ENCODE measurements at places on chromosomes 11 and 22.

DNA sequence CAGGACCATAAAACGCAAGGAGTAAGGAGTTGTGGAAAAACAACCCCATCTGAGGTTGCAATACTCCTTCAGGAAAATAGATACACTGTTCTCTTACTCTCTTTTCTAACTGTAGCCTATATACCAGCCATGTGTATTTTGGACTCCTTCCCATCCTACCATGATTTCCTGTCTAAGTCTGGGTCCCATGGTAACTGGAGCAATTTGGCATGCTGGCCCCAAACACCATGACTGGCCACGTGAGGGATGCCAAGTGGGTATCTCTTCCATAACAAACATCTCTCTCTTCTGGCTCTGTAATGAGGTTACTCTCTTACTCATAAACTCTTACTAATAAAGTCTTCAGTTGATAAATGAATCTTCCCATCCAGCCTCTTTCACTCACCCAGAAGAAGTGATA lies 26.5 kb downstream of the ABTB2 start:
- peak; percentile 57 for DNase-seq

DNA sequence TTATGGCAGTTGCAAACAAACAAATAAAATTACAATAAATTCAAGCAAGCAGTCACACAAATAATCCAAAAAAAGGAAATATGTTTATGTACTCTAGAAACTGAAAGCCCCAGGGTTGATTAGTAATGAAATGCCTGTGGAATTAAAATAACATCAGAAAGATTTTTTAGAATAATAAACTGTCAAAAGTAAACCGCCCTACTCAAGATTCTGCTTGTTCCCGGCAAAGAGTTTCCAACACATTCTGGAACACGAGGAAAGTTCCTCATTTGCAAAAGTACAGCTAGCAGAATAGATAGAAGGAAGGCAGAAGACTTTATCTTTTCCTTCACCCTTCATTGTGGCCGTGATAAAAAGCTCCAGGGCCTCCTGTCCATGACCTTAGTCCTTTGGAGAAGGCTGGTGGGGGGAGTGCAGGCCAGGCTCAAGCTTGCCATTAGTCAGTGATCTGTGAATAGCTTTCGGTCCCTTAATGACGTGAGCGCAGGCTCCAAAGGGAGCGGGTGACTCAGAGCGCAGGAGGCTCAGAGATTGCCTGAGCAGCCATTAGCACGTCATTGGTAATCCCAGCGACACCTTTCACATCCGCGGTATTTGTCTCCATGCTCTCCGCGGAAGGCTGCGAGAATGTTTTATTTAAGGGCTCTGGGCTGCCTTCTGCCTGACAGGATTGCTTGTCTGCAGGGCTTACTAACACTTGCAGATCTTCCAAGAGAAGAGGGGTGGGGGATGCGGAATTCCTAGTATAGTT lies 458.3 kb downstream of the METTL15 start:
- DNase-seq: peak; percentile 71

- no peak for DNase-seq
Observed at GRCh38 chr22:43053176-43053575, 36.0 kb downstream of the TTLL1 start.

DNA sequence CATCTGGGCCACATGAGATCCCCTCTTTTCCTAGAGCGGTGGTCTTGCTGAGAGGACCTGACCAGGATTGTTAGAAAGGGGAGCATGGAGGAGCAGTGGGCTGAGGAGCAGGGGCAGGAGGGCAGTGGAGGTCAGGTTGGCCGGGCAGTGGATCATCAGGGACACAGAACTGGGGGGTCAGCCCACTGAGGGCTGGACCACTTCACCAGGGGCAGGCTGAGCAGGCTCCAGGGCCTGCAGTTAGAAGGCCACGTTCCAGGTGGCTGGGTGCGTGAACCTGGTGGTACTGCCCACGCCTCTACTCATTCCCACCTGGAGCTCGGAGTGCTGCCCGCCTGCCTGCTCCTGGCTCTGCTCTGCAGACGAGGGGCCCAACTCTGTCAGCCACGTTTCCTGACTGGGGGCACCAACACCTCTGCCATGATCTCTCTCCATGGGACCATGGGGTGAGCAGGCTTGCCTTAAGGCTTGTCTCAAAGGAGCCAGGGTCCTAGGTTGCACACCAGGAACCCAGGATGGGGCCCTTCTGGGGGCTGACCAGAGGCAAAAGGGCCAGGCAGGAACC lies 9.7 kb downstream of the MRGPRF start:
- no peak for DNase-seq

DNA sequence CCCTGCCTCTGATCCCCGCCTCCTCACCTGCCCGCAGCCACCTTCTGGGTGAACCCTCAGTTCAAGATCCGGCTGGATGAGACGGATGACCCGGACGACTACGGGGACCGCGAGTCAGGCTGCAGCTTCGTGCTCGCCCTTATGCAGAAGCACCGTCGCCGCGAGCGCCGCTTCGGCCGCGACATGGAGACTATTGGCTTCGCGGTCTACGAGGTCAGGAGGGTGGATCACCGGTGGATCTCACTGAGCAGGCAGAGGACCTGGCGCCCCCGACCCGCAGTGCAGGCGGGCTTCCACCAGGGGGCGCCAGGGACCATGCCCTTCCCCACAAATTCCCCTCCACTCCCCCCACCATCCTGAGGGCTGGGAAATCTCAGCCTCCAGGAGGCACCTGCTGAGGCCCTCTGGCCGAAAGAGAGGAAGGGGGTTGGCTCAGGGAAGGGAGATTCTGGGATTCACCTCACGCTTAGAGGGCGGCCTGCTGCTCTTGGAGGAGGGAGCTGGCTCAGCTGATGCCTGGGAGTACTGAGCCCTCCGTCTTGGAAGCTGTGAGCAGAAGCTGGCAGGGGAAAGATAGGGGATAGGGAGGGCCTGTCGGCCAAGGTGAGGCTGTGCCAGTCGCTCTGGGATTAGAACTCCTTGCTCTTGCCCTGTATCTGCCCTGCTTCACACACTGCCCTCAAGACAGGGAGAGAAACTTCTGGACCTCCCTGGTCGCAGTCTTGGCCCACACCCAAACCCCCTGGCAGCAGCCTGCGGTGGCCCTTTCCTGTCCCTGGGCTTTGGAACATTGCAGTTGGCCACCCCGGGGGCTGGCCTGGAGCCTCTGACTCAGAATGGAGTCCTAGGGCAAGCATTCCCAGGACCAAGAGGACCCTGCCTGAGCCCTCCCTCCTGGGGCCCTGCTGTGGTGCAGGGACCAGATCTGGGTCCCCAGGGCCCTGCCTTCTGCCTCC lies 23.2 kb downstream of the CAPN1 start:
- DNase-seq: no peak

DNA sequence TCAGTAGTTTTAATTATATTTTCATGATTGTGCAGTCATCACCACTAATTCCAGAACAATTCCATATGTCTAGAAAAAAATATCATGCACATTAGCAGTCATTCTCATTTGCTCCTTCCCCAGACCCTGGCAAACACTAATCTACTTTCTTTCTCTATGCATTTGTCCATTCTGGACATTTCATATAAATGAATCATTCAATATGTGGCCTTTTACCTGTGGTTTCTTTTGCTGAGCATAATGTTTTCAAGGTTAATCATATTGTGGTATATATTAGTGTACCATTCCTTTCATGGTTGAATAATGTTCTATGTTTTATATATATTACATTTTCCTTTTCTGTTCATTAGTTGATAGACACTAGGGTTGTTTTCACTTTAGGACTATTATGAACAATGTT lies 811.1 kb upstream of the RAG2 start:
- no peak for DNase-seq

GRCh38 chr22:35555483-35555890 lies 14.9 kb downstream of the RASD2 start:
- DNase-seq: no peak

- DNase-seq: no peak
Observed at GRCh38 chr11:107050121-107050520, 31.8 kb upstream of the GUCY1A2 start.

DNA sequence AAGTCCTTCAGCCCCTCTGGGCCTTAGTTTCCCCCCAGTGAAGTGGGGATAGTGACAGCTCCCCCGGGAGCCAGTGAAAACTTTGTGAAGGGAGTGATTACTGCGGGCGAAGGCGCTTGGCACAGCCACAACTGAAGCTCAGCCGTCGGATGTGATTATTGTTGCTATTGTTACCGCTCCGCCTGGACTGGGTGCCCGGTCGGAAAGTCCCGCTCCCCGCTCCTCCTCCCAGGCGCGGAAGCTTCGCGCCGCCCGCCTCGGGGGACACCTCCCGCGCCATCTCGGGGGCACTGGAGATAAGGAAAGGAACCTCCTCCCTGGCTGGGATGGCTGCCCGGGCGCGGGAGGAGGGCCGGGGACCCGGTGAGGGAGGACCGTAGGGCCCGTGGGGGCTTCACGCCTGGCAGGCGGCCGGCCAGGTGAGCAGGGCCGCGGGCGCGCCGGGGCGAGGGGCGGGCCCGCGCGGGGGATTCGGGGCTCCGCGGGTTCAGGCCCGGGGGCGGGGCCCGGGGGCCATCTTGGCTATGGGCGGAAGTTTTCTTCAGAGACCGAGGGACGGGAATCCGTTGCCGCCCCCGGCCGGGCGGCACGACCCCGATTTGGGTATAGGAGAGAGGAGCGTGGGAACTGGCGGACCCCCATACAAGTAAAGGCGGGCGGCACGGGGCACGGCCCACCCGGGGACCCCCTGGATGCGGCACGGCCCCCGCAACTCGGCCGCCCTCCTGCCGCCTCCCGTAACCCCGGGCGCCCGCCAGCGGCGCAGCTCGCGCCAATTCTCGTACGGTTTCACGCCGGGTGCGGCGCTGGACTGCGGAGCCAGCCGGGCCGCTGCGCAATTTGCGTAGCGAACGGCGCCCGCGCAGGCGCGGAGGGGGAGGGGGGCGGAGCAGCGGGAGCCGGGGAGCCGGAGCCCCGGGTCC lies at the start of gene GPR137:
Gene GPR137 (plus strand): TSS at position 887 of the 923 bp plus-strand sequence. CDS start 677 bp downstream, outside the sequence.
- DNase-seq: peak; percentile 91

GRCh38 chr22:44523981-44524759 lies 26.1 kb upstream of the RTL6 start:
- DNase-seq: peak; percentile 14

GRCh38 chr11:34366522-34366921 lies 8.7 kb upstream of the ABTB2 start:
- DNase-seq: no peak

GRCh38 chr22:46262449-46263215 lies 511 bp downstream of the PKDREJ start:
- peak; percentile 55 for DNase-seq

- DNase-seq: no peak
Observed at GRCh38 chr11:114077482-114078305, 18.2 kb downstream of the ZBTB16 start.

- no peak for DNase-seq
Observed at GRCh38 chr11:75264971-75265370, 24.4 kb downstream of the TPBGL start.

GRCh38 chr22:49768951-49769690 lies 58.6 kb downstream of the BRD1 start:
- DNase-seq: peak; percentile 76

GRCh38 chr11:64235437-64236161 lies 1.2 kb downstream of the VEGFB start:
- DNase-seq: no peak

DNA sequence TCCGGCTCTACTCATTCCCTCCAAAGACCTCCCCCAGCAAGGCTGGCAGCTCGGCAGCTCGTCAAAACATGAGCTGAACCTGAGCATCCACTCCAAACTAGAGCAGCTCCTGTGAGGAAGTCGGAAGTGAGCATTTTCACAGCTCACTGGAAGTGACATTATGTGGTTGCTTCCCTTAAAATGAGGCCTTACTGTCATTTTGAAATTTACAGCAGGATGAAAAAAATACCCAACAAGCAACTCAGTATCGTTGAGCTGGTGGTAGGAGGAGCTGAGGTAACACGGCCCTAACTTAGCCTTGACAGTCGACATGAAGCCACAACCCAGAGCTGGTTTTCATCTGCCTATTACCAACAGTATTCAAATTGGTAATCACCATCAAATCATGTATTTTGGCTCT lies 38.0 kb upstream of the ARFGAP3 start:
- no peak for DNase-seq

- no peak for DNase-seq
Observed at GRCh38 chr11:93718057-93718563, 23.2 kb downstream of the TAF1D start.

DNA sequence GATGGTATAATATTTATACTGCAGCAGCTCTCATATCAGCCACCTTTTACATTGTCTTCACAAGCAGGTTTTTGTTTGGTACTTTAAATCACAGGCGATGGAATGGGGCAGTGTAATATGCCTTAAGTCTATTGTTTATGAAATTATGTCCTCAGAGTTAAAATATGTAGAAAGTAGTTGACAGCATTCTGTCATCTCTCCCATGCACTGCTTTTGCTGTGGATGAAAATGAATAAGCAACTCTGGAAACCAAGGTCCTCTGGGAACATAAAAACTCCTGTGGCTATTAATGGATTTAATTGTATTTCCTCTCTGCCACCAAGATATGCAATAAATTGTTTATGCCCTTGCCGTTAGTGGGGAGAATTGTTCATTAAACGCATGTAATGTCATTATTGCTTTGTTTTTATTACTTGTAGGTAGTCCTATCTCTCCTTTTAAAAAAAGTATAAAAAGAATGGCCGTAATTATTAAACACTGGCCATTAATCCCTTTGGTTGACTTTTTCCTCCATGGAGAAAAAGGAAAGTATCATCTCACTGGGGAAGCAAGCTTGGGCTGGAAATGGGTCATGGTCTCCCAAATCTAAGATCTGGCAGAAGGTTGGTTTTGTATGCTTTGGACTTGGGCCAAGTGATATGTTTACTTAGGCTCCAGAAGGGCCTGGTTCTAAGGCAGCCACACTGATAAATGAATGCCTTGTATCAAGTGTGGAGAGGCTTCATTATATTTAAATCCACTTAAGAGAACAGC lies 13.1 kb downstream of the PACS1 start:
- DNase-seq: no peak

DNA sequence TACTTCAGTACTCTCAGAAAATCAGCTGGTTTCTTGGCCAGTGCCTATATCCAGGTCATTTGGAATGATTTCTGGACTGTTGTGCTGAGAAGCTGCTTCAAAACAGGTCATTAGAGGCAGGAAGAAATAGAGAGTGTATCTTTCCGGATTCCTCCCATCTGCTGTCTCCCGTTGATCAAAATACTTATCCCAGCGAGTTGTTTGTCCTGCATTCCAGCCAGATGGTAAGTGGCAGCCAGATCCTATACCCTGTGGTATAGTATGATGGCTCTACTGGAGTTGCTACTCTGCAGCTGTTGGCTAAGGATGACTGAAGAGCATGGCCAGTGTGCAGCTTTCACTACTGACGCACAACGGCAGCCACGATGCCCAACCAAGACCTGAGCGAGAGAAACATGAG lies 560.9 kb upstream of the ANO5 start:
- peak; percentile 20 for DNase-seq

GRCh38 chr11:9982796-9983579 lies 311.0 kb downstream of the SBF2 start:
- no peak for DNase-seq

GRCh38 chr22:27800250-27801201 lies 1.0 kb downstream of the MN1 start:
- no peak for DNase-seq

GRCh38 chr11:3894128-3894731 lies 38.8 kb downstream of the STIM1 start:
- peak; percentile 71 for DNase-seq

DNA sequence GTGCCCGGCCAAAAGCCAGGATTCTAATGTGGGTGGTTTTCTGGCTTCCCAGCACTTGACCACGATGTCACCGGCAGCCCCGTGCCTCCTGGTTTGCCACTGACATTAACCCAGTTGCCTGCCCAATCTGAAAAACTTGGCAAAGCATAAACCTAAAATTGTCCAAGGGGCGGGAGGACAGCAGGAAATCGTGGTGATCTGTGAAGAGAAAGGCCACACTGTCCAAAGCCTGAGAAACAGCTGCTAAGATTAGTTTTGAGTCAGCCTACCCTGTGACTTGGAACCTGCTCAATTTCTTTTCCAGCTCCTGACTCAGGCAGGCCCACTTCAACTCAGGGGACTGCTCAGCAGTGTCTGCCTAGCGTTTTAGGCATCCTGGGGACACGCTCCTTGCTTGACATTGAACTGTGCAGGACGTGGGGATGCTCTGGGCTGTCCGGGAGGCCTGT lies 8.2 kb upstream of the F2 start:
- DNase-seq: peak; percentile 73
